Esophagus (tissue), 2 donors: ENCODE measurements at places on chromosomes 7 and 10. TPM values are rescaled to one million over a fixed set of nuclear protein-coding genes. Genes with fewer than 3 reads are reported as not detected.

PAX4 gene
- not detected for polyA plus RNA-seq

SFRP5 gene
- 0.65 TPM for polyA plus RNA-seq

IFIT1B gene
- not detected for polyA plus RNA-seq

TEX36 gene
- not detected for polyA plus RNA-seq

GPRIN2 gene
- 3.1 TPM for polyA plus RNA-seq

MUC12 gene
- polyA plus RNA-seq = 0.28 TPM

KCP gene
- polyA plus RNA-seq = 5.5 TPM

MSS51 gene
- polyA plus RNA-seq = 2.0 TPM

ARHGAP19 gene
- polyA plus RNA-seq = 1.5 TPM

HECW1 gene
- 0.47 TPM for polyA plus RNA-seq

TMEM139 gene
- polyA plus RNA-seq = 0.41 TPM

SCART1 gene
- polyA plus RNA-seq = 0.31 TPM

CYP26A1 gene
- polyA plus RNA-seq = not detected

BCL7B gene
- polyA plus RNA-seq = 30.0 TPM

ACBD7 gene
- polyA plus RNA-seq = 0.09 TPM

NPFFR1 gene
- polyA plus RNA-seq = 0.01 TPM

CHRM2 gene
- polyA plus RNA-seq = 0.12 TPM

CTBP2 gene
- polyA plus RNA-seq = 15.4 TPM

AMZ1 gene
- 0.11 TPM for polyA plus RNA-seq

SFTPA2 gene
- polyA plus RNA-seq = 1.4 TPM

C7orf33 gene
- not detected for polyA plus RNA-seq

CCSER2 gene
- 10.0 TPM for polyA plus RNA-seq

TRIM50 gene
- 0.02 TPM for polyA plus RNA-seq

FKBP14 gene
- polyA plus RNA-seq = 3.0 TPM

AMPH gene
- 0.28 TPM for polyA plus RNA-seq

ABCC2 gene
- 0.20 TPM for polyA plus RNA-seq

CUTC gene
- polyA plus RNA-seq = 19.0 TPM

AKR1C3 gene
- 38.5 TPM for polyA plus RNA-seq

MYOF gene
- polyA plus RNA-seq = 32.1 TPM

CCL26 gene
- 0.73 TPM for polyA plus RNA-seq

KCNIP2 gene
- 0.67 TPM for polyA plus RNA-seq

FAS gene
- polyA plus RNA-seq = 10.2 TPM

BTBD16 gene
- 0.04 TPM for polyA plus RNA-seq

TMEM196 gene
- polyA plus RNA-seq = not detected

HILPDA gene
- 333 TPM for polyA plus RNA-seq

VPS50 gene
- 7.0 TPM for polyA plus RNA-seq

MGAM2 gene
- polyA plus RNA-seq = not detected

CALHM1 gene
- polyA plus RNA-seq = not detected

PRKG1 gene
- polyA plus RNA-seq = 0.84 TPM

ZNF467 gene
- polyA plus RNA-seq = 2.6 TPM

SNX8 gene
- 15.6 TPM for polyA plus RNA-seq

CARD11 gene
- polyA plus RNA-seq = 1.3 TPM

ZC3HAV1 gene
- 7.6 TPM for polyA plus RNA-seq

TET1 gene
- polyA plus RNA-seq = 0.05 TPM

MEST gene
- 4.8 TPM for polyA plus RNA-seq

CCDC3 gene
- 24.3 TPM for polyA plus RNA-seq

FANK1 gene
- 8.1 TPM for polyA plus RNA-seq

BEND7 gene
- 1.9 TPM for polyA plus RNA-seq

CPA4 gene
- 8.4 TPM for polyA plus RNA-seq

CPED1 gene
- 1.3 TPM for polyA plus RNA-seq

ZNF853 gene
- 0.35 TPM for polyA plus RNA-seq

CLEC5A gene
- 0.69 TPM for polyA plus RNA-seq

HYCC1 gene
- 7.8 TPM for polyA plus RNA-seq

TMED4 gene
- 26.4 TPM for polyA plus RNA-seq

MBL2 gene
- polyA plus RNA-seq = not detected

CDK13 gene
- 23.4 TPM for polyA plus RNA-seq

UPK3BL2 gene
- 92.4 TPM for polyA plus RNA-seq
